ENCODE measurements at places on chromosomes 3 and 15.

DNA sequence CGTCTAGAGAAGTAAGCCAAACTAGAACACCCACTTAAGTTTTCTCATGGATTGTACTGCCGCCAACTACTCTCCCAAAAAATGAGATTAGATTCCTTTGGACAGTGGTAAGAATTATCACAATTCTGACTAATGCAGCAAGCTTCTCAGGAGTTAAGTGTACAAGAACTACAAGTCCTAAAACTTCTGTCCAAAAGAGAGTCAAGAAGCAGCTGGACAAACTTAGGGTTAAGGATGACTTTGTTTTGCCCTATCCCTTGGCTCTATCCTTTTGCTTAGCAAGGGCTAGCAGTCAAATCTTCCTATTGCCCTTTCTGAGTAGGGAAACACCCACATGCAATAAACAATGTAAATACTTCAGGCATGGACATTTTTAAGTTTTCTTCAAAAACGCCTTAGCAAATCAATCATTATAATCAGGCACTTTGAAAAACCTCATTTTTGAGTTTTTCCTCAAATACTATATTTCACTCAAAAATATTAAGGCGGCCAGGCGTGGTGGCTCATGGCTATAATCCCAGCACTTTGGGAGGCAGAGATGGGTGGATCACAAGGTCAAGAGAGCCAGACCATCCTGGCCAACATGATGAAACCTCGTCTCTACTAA lies 19.5 kb downstream of the RAF1 start:
- DNase-seq: no peak

DNA sequence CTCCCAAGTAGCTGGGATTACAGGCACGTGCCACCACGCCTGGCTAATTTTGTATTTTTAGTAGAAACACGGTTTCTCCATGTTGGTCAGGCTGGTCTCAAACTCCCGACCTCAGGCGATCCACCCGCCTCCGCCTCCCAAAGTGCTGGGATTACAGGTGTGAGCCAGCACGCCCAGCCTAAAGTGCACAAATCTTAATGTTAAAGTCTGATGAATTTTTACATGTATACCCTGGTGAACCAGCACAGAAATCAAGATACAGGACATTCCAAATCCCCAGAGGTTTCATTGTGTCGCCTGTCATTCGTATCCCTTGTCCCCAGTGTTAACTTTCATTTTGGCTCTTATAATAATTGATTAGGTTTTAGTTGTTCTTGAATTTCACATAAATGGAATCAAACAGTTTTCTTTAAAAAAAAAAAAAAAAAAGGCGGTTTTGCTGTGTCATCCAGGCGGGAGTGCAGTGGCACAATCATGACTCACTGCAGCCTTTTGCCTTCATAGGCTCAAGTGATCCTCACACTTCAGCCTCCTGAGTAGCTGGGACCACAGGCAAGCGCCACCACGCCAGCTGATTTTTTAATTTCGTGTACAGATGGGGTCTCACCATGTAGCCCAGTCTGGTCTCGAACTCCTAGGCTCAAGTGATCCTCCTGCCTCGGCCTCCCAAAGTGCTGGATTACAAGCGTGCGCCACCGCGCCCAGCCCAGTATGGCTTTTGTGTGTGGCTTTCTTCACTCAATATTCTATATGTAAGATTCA lies 1.5 kb upstream of the TM4SF19 start:
- DNase-seq: no peak

- DNase-seq: no peak
Measured at GRCh38 chr15:73812806-73813465, 59.8 kb upstream of the INSYN1 start.

GRCh38 chr3:123626881-123627280 lies 42.0 kb upstream of the HACD2 start:
- no peak for DNase-seq

DNA sequence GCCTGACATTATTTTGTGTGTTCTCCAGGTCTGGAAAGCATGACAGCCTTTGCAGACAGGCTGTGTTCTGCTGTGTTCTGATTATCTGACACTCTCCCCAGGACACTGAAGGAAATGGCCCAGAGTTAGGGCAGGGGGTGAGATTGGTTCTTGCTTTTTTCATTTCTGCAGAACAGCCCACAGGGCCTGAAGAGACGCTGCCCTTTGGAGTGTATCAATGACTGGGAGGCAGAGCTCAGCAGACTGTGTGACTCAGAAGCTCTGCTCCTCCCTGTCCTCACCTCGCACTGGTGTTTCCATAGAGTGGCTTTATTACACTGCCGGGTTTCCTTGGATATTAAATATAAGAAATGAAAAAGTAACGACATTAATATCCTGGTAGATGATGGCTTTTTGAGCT lies 523.6 kb downstream of the NTRK3 start:
- DNase-seq: no peak
